ENCODE measurements at places on chromosomes 7 and 10.

GRCh38 chr7:20794676-20795075 lies 8.0 kb upstream of the SP8 start:
- DNase-seq: no peak

- DNase-seq: no peak
Measured at GRCh38 chr7:91869661-91870060, 10.8 kb downstream of the MTERF1 start.

- peak; percentile 39 for DNase-seq
Measured at GRCh38 chr10:122515588-122516231, 44.8 kb upstream of the DMBT1 start.

- no peak for DNase-seq
Measured at GRCh38 chr10:132884041-132884440, 58.3 kb downstream of the CFAP46 start.

DNA sequence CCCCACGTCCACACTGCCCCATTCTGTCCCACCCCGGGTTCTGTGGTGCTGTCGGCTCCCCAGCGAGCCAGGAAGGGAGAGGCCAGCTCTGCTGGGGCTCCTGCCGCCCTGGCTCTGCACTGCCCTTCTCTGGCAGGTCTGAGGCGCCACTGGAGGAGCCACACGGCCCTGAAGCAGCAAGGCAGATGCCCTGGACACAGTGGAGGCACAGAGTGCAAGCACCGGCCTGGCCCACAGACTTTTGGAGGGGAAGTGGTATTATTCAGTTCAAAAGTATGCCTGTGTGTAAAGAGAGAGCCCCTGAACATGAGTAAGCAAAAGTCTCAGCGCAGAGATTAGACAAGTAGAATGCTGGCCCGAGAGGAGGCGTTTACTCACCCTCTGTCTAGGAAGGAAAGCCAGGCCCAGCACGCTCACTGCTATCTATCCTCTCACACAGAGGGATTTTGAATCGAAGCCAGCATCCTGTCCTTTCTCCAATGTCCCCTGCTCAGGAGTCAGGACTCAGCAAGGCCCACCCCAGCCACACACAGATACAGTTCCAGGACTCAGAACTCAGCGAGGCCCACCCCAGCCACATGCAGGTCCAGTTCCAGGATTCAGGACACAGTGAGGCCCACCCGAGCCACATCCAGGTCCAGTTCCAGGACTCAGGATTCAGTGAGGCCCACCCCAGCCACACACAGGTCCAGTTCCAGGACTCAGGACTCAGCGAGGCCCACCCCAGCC lies 115.0 kb downstream of the EGFR start:
- no peak for DNase-seq

DNA sequence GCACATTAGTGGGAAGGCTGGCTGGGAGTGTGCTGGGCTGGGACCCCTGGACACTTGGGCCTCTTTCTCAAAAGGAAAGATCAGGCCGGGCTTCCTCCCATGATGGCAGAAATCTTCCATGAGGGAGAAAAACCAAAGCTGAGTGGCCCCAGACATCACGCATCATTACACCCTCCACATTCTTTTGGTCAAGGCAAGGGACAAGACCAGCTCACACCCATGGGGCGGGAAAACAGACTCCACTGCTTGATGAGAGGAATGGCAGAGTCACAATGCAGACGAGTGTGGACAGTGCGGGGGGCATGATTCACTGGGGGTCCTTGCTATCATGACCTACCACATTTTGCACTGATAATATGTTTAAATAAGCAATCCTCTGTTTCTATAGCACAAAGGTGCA lies 73.3 kb downstream of the CREB3L2 start:
- no peak for DNase-seq

DNA sequence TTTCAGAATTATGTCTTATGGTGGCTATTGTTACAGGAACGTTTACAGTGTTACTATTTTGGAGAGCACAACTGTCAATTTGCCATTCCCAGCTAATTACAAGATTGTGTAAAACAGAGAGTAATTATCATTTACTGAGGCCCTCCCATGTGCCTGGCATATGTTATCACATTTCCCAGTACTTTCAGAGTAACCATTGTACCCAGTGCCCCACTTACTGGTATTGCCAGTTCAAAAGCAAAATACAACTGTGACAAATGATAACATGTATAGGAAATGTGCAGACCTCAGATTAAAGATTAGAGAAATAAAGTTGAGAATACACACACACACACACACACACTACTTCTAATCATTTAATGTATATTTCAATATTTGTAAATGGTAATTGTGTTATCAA lies 572.5 kb downstream of the POM121L12 start:
- no peak for DNase-seq

DNA sequence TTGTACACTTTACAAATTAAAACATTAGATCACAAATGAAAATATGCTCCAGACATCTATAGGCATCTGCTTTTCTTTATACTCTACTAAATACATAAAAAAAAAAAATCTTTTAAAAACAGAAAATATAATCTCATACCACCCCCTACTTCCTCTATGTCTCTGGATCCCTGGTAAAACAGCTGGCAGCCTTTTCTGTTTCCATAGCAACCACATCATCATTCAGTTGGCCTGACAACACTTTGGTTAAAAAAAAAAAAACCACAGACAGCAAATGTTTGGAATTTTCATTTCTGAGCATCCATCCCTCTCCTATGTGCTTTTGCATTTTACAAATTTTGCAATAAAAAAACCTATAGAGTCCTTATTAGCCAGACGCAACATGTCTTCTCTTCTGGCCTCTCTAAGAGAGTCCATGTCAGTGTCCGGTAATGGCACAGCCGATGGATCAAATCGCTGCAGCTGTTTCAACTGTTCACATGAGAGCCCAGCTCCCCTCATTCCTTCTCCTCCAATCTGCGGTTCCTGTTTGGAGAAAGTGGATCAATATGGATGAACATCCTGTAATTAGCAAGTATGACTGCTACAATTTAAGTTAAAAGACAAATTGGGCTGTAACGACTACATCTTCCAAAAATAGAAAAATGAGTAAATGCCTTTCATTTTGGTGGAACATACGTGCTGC lies 105.6 kb downstream of the NSUN6 start:
- no peak for DNase-seq

GRCh38 chr7:30389791-30390190 lies 88.8 kb downstream of the NOD1 start:
- DNase-seq: no peak

DNA sequence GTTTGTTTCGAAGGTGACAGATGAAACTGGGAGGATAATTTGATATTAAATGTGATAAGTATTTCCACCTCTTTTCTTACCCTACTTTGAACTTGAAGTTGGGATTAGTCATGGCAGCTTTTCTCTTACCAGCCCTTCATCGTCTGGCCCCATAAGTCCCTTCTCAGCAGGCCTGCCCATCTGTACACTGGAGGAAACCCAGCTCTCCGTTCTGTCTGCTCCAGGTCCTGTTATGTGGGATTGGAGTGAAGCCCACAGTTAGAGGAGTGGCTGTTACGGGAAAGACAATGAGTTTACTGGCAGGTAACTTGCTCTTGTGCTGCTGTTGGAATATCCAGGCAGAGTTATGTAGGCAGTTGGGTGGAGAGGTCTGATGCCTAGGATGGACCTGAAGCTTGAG lies 127.3 kb downstream of the CAMK1D start:
- no peak for DNase-seq

- no peak for DNase-seq
Measured at GRCh38 chr7:30914596-30914995, 2.9 kb downstream of the AQP1 start.

- peak; percentile 13 for DNase-seq
Measured at GRCh38 chr10:87850742-87851205, 12.6 kb downstream of the KLLN start.

GRCh38 chr7:159310457-159311171 lies 165.9 kb upstream of the VIPR2 start:
- no peak for DNase-seq

DNA sequence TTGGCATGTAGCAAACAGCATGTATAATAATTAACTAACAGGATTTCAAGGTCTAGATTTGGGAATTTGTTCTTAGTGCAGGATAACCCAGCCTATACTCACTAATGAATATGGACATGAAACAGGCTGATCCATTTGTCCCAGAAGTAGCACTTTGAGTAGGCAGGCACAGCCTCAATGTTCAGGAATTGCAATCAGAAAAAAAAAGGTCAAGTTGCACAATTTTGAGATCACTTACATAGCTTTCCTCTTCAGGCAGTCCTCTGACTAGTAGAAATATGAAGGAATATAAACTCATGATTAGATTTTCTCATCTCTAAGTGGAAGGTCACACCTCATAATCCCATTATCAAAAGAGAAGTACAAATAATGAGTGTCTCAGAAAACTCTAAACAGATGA lies 921.4 kb upstream of the CELF2 start:
- DNase-seq: no peak

DNA sequence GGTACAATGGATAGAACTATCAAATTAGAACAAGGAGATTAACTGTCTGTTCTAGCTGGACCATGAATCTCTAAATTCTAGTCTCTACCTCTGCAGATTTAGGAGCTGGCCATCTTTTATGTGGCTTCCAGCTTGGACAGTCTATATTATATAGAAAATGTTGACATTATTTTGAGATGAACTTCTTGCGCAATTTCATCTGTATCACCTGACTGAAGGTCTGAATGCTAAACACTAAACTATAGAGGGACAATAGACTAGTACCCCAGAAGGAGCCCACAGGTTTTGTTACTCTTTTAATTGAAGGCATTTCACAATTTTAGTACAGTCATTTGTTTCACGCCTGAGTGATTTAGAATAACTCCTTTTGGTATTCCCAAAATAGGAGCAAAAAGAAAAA lies 222.4 kb upstream of the ANKRD30A start:
- DNase-seq: no peak

DNA sequence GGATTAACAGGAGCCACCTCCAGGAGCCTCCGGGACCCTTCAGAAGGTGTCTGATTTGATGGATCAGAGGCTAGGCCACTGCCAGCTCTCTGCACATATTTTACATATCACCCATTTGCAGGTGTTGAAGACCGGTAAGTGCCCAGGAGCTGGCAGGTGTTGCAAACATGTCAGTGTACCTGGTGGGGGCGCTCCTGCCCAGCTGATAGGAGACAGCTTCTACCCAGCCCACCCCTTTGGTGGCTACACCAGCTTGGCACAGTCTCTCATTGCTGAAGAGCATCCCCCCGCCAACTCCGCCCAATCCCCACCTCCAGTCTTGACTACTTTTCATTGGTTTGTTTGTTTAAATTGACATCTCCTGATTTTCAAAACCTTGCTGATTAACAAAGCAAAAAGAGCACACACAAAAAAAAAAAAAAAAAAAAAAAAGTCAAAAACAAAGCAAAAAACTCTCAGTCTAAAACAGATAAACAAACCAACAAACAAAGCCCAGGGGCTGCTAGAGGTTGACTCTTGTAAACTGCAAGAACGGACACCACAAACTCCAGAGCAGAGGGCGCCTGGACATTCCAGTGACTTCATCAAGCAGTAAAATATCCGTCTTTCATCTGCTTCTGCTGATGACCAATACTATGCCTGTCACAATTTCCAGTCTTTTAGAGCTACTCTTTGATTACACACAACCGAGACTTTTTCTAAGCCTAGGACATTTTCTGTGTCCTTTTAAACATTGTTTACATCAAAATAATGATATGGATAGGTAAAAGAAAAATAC lies 275.3 kb downstream of the NRG3 start:
- DNase-seq: no peak

DNA sequence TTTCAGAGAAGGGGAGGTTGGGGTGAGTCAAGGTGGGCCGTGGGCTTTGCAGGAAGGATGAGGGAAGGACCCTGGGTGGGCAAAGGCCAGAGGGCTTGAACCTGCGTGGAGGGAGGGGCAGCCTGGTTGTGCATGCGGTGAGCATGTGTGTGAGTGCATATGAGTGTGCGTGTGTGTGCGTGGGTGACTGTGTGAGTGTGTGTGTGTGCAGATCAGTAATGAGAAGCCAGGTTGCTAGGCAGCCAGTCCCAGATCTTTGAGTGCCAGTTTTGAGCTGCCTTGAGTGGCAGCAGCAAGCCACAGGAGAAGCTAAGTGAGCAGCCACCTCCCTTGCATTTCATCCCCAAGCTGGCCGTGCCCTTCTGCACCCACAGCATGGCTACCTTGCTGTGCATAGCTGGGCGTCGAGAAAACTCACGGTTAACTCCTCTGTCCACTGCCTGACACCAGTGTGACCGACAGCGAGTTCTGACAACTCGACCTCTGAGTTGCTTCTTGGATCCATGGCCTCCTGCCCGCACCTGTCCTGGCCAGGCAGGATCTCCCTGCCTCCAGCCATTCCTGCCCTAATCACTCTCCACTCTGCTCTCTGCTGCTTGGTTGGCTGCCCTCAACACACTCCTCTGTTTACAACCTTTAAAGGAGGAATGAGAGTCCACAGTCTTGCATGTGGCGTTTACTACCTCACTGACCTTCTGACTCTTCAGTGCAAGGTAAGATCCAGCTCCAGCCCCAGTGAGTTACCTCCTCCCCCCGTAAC lies 775.4 kb downstream of the TYW1 start:
- no peak for DNase-seq

DNA sequence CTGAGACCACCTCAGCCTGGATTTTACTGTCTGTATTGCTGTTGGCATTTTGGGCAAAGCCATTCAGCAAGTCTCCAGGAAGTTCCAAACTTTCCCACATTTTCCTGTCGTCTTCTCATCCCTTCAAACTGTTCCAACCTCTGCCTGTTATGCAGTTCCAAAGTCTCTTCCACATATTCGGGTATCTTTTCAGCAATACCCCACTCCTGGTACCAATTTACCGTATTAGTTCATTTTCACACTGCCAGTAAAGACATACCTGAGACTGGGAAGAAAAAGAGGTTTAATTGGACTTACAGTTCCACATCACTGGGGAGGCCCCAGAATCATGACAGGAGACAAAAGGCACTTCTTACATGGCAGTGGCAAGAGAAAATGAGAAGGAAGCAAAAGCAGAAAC lies 62.8 kb downstream of the INPP5A start:
- DNase-seq: no peak

DNA sequence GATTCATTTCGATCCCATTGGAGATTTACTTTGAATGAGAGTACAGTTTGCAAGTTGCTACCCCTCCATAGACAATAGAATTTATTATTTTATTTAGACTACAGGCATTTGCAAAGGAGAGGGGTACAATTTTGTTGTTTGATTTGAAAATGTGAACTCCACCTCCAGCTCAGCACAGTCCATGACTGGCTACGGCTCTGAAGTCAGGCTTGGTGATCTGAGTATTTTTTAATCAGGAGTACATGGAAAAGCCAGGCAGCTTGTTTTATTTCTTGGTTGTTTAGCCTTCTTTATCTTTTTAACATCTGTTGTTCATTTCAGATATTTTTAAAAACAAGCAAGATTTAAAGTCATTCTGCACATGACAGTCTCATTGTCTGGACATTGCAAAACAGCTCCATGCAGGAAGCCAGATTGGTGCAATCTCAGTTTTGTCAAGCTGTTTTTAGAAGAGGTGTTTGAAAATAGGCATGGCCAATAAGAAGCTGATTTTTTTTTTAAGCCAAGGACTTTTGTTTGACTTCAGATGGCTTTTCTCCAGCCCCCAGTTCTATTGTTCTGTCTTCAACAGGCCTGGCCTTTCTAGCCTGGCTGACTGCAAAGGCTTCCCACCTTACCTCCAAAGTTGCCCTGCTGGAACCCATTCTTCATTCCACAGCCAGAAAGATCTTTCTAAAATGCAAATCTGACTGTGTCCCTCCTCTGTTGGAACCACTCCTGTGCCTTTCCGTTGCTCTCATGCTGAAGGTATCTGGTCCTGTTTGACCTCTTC lies 12.2 kb downstream of the PLXDC2 start:
- no peak for DNase-seq

GRCh38 chr7:139560678-139561077 lies 37.2 kb downstream of the CLEC2L start:
- no peak for DNase-seq
